Small intestine (tissue), 16 donors: ENCODE measurements at places on chromosomes 5 and 9.

- DNase-seq, result peak; percentile 47
Measured at GRCh38 chr9:130352081-130352480, 86.5 kb downstream of the HMCN2 start.

DNA sequence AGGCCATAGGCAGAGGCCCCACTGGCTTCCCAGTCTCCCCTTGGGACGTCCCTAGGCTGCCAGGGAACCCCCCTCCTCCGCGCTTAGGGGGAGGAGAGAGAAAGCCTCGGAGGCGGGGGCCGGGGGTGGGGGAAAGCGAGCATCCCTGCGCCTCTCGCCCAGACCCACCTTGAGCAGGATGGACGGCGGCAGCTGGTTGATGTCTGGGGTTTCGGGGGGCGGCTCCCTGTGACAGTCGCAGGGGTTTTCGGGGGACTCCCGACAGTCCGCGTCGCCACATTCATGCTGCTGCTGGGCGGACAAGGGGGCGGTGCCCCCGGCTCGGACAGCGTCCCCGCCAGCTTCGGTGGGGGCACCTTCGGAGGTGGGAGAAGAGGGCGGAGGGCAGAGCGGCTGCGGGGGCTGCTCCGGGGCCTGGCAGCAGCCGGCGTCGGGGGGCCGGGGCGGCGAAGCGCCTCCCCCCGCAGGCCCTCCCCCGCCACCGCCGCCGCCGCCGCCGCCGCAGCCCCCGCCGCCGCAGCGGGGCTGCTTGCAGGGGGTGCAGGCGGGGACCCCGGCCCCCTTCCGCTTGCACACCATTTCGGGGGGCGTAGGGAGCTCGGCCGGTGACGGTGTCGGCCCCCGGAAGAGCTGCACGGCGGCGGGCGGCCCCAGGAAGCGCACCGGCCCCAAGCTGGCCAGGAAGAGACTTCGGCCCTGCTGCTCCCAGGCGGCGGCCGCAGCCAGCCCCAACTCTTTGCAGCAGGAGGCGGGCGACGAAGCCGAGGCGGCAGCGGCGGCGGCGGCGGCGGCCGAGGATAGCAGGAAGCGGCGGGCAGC lies 1.2 kb downstream of the FBXL17 start:
- DNase-seq, result peak; percentile 15

DNA sequence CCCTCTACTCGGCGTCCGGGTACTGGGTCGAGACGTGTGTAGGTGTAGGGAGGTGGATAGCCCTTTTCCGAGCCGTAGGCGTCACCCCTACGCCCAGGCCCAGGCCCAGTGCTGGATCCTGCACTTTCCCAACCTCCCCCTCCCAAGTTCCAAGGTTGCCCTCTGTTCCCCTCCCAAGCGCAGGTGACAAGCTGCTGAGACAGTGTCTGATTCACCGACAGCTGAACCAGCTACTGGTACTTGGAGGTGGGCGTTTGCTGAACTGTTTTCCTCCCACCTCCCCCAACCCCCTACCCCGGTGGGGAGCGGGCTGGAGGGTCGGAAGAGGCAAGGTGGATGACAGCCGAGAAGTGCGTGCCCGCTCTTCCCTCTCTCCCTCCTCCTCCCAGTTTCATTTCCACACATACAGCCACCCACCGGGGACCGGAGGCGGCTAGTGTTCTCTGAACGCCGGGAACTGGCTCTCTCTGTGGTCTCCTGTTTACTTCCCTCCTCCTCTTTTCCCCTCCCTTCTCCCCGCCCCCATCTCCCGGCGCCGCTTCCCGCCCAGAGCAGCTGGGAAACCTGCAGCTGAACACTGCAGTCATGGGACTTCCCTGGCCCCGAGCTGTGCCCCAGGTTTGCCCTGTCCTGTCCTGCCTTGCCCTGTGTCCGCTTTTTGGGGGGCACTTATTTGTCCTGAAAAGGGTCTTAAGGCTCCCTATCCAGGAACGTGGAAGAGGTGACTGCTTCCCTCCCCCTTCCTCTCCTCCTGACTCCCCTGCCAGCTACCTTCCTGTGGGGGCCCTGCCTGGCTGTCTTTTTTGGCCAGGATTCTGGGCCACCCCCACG lies 6.2 kb upstream of the KLF9 start:
- DNase-seq, result peak; percentile 91

GRCh38 chr9:83334320-83334719 lies 203.9 kb downstream of the FRMD3 start:
- DNase-seq, result peak; percentile 85

GRCh38 chr5:115317320-115317719 lies 20.9 kb upstream of the CCDC112 start:
- DNase-seq, result no peak

DNA sequence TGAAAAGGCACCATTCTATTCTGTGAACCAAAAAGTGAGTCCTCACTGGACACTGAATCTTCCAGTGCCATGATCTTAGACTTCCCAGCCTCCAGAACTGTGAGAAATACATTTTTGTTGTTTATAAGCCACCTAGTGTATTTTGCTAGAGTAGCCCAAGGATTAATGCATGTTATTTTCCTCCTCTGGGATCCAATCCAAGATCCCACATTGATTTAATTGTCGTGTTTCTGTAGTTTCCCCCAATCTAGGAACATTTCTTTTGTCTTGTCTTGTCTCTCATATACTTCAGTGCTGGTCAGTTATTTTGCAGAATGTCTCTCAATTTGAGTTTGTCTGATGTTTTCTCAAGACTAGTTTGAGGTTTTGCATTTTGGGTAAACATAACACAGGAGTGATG lies 36.4 kb downstream of the GDNF start:
- DNase-seq, result no peak

DNA sequence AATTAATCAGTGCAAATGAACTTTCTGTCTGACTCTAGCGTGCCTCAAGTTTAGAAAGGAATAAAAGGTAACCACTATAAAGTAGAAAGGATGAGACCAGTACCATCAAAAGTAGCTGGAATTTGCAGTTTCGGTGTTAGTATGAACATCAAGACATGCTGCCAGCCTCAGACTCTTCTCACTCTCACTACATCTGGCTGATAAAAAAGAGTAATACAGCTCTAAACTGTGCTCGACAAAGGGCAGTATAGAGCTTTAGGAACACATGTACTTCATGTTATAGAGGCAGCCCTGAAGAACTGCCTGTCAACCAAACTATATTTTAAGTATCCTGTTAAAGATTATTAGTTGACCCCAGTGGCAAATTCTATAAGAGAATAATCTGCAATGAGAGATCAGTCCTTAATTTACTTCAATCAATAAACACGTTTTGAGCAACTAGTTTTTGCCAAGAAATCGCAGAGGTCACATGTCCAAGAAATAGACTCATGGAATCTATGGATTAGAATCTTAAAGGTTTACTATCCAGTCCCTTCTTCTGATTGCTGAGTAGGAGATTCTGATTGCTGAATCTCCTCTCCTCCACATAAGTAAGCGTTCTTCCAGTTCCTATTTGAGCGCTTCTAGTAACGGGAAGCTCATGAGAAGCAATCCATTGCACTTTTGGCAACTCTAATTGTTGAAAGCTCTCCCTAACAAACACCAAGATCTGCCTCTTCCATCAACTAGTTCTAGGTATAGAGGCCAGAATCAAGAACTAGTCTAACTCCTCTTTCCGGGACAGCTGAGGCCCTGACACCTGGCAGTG lies 941 bp downstream of the XPA start:
- peak; percentile 15 for DNase-seq

DNA sequence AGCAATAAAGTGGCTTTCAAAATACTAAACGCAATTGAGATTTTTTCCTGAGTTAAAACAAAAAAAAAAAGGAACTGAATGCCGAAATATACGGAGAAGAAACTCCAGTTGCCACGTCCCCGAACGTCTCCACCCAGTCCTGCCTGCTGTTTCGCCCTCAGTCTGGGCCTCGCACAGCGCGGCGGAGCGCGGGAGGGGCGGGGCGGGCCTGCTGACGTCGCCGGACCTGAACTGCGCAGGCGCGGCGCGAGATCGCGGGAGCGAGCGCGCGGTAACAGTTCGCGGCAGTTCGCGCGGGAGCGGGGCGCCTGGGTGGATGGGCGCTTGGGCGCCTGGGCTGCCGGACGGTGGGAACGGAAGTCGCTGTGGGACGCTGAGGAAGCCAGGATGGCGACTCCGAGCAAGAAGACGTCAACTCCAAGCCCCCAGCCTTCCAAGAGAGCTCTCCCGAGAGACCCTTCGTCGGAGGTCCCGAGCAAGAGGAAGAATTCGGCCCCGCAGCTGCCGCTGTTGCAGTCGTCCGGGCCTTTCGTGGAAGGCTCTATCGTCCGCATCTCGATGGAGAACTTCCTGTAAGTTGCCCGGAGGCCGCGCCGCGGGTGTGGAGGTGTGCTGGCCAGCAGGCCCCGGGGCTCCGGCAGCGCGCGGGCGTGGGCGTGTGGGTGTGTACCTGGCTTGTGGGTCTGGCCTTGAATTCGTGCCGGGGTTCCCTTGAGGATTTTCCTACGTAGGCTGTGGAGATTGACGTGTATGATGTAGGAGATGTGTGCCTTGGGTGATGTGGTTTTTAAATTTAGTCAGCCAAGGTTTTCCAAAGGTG lies at the start of gene SMC5:
Gene SMC5, plus strand, starts transcription at position 287 of the 820 bp plus-strand sequence. Its CDS starts 101 bp downstream, at position 388.
- DNase-seq, result peak; percentile 91

GRCh38 chr5:9924614-9925013 lies 294.5 kb upstream of the TAS2R1 start:
- no peak for DNase-seq

GRCh38 chr9:36503172-36504088 lies 69.3 kb upstream of the MELK start:
- peak; percentile 52 for DNase-seq

DNA sequence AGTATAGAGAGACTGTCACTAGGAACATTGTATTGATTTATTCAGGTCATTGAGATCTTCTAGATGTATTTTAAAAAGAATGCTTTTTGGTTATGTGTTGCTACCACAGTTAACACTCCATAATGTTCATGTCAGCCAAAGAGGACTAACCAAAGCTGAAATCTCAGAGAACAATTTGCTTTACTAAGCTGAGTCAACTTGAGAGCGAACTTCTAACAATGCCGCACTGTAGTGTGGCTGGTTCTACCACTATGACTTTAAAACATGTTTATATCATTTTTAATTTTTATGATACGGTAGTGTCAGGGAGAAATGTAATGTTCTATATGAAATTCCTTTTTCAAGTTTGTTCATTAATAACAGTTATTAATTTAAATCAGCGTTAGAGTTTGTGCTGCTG lies 42.1 kb downstream of the GALNT12 start:
- no peak for DNase-seq

DNA sequence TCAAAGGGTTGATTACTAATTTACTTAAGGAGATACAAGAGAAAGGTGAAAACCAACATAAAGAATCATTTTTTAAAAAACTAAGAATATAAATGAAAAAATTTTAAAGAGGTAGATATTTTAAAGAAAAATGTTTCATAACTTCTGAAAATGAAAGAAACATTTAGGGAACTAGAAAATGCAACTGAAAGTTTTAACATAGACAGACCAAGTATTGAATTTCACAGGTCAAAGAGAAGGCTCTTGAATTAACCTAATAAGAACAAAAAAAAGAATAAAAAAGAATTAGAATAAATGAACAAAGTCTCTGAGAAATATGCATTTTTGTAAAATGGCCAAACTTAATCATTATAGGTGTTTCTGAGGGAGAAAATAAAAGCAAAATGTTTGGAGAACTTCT lies 16.1 kb upstream of the FAM174A start:
- no peak for DNase-seq

GRCh38 chr5:110179321-110179720 lies 489.6 kb downstream of the MAN2A1 start:
- DNase-seq, result no peak

GRCh38 chr5:65061250-65061973 lies 292.7 kb downstream of the CWC27 start:
- DNase-seq, result no peak

DNA sequence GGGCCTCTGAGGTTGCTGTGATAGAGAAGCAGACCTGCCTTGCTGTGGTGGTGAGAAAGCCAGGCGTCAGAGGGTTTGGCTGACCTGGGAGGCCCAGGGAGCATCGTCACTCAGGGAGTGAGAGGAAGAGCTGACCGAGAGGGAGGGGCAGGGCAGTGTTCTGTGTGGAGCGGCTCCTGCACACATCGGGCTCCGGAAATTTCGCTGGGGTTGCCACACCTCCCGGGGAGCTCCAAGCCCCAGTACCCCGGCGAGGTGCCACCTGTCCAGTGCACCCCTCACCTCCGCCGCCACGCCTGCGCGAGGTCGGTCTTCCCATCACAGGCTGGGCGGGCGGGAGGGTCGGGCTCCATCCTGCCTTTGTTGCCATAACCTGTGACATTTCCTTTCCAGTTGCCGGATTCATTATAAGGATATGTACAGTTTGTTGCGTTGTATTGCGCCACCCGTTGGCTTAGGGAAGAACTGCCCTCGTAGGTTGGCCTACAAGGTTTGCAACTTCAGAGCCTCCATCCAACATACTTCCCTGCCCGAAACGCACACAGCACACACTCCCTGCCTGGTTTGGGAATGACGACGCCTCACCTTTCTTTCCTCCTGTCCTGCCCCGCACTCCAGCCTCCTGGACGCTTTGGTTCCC lies 223.2 kb downstream of the CACNA1B start:
- no peak for DNase-seq

DNA sequence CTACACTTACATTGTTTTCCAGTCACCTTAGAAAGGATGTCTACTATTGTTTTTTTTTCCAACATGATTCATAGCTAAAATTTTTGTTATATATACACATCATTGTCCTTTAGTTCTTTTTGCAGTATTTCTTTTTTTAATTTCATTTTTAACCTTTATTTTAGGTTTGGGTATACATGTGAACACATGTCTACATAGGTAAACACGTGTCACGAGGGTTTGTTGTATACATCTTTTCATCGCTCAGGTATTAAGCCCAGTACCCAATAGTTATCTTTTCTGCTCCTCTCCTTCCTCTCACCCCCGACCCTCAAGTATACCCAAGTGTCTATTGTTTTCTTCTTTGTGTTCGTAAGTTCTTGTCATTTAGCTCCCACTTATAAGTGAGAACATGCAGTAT lies 19.0 kb downstream of the IFNA5 start:
- DNase-seq, result no peak
